ENCODE measurements at places on chromosomes 7 and 10.

GRCh38 chr10:11264296-11265048, 246.8 kb downstream of the CELF2 start:
- no peak for DNase-seq

DNA sequence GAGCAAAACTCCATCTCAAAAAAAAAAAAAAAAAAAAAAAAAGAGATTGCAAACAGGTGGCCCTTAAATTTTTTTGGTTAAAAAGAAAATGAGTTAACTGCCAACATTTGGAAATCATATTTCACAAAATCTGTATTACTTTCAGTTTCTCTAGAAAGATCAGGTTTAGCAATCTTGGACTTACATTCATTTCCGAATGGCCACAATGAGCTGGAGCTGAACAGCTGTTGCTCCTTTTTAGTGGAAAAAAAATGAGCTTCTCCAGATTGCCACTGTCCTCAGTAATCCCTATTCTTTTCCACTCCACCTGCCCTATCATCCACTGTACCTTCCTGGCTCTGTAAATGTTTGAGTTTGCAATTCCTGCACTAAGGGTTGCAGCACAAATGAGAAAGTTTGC, 43.6 kb downstream of the RAB11FIP2 start:
- no peak for DNase-seq

- DNase-seq, result no peak
Observed at GRCh38 chr10:33240258-33240657, 94.2 kb downstream of the NRP1 start.

DNA sequence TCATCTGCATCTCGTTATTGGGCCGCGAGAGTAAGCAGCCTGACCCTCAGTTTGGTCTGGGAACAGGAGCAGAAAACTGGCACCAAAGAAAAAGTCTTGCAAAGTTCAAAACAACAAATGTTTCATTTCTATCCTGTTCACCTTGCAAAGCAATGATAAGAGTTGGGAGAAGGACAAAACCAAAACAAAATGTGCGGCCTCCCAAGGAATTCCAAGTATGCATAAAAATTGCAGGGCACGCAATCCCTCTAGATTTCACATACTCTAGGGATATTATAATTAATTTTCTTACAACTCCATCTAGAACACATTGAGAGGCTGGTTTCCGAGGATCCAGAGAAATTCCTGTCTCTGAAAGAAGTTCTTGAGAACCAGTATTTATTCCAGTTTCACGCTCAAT, 20.1 kb downstream of the CHUK start:
- no peak for DNase-seq

- DNase-seq, result no peak
Observed at GRCh38 chr7:121049897-121050296, 61.4 kb downstream of the CPED1 start.

GRCh38 chr10:86226781-86227201, 139.8 kb downstream of the GRID1 start:
- DNase-seq, result no peak
